RPMI8226 (cell line): ENCODE measurements at places on chromosomes 5 and 9.

DNA sequence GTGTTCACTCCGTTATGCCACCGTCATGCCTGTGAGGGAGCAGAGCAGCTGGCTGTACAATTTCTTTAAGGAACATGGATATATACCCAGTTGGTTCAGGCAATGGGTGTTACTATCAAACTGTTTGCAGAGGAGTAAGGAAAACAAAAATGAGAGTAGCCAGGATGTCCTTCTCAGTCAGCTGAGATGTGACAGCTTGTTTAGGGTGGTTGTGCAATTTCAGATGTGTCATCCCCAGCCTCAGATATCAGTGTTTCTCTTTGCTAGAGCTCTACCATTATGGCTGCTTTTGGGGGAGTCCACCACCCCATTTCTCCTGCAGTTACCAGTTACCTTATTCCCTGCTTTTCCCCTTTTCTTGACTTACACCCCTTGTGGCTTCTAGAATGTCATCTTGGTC lies 135.2 kb upstream of the SLC24A2 start:
- no peak for DNase-seq

GRCh38 chr5:35035271-35035670 lies 12.5 kb downstream of the AGXT2 start:
- no peak for DNase-seq

DNA sequence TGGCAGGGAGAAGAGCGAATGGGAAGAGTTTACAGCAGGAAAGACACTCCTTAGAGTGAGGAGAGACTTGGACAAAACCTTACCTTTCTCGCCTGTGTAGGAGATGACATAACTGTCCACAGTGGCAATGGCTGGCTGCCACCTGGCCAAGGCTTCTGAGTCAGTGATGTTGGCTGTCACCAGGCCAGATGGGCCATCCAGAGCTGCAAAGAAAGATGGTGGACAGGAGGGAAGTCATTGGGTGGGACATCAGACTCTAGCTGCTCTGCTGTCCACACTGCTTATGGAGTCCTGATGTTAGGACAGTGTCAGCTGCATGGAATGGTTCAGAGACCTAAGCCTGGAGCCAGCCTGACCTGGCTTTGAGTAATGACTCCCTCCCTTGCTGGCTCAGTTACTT lies 79.8 kb downstream of the TNC start:
- no peak for DNase-seq

- peak; percentile 19 for DNase-seq
These were observed 25.7 kb upstream of the RFK start for GRCh38 chr9:76419782-76420380.

DNA sequence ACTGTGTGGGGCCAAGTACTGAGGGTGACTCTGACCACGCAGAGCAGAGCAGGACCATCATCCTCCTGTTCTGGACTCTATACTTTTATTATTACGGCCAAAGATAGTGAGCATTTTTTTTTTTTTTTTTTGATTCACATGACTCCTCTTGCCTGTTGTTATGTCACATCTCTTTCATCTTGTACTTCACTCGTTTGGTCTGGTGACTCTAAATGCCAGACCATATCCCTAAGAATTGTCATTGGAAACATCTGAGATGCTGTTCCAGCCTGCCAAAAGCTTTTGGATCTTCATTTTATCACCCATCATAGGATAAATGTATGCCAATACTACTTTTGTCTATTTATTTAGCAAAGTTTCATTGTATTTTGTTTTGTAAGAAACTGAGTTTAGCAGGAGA lies 168.2 kb upstream of the RAI14 start:
- DNase-seq: no peak

- no peak for DNase-seq
These were observed 32.8 kb downstream of the SH3RF2 start for GRCh38 chr5:145968970-145969713.

DNA sequence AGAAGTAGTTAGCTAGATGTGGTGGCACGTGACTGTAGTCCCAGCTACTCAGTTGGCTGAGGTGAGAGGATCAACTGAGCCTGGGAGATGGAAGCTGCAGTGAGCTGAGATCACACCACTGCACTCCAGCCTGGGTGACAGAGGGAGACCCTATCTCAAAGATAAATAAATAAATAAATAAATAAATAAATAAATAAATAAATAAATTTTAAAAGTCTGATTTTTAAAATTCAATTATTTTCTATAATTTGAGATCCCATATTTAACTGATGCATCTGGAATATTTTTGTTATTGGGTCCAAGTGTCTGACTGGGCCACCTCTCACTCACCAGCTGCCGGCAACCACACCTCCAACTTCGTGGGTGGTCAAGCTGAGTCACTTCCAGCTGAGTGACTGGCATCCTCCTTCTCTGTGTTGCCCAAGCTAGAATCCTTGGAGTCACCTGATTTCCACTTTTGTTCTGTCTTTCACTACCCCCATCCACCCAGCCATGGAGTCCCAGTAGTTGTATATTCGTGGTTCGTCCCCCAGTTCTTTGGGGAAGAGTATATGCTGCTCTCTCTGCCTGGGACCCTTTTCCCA lies 70.9 kb downstream of the EGFLAM start:
- DNase-seq: no peak

DNA sequence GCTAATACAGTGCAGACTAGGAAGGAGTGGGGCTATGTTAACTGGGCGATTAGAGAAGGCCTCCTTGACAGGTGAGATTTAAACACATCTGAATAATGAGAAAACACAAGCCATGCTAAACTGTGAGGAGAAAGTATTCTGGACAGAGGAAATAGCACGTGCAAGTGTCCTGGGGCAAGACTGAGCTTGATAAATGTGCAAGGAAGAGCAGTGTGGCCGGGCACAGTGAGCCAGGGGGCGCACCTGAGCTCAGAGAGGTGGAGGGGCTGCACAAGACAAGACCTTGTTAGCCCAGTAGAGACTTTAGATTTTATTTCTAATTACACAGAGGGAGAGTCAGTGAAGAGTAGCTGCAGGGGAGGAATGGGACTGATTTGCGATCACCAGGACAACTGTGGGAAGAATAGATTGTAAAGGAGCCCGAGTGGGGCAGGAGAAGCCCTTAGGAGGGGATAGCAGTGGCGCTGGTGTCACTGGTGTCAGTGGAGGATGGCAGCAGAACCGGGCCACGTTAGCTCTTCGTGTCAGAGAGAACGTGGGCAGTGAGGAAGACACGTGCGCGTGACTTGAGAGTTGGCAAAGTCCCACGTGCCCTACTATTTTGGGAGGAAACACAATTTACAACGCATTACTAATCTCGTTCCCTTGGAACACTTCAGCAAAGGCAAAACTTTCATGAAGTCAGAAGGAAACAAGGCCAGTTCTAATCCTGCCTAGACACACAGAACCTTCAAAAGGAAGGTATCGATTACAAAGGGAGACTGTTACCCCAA lies 17.9 kb upstream of the C5orf47 start:
- no peak for DNase-seq

GRCh38 chr5:170104299-170104698 lies 1.4 kb upstream of the FOXI1 start:
- no peak for DNase-seq

DNA sequence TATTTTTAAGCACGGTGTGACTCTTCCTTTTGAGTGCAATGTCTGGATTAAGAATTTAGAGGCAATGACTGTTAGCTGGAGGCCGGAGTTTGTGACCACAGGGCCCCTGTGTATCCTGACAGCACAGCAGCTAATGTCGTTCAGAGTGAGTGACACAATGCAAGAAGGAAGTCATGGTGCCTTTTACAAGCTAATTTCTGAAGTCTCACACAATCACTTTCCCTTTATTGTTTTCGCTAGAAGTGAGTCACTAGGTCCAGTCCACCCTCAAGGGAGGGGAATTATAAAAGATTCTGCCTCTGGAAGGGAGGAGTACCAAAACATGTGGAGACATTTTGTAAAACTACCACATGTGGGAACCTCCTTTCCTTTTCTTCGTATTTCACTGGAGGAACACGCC lies 185.5 kb upstream of the FGF10 start:
- DNase-seq: no peak

DNA sequence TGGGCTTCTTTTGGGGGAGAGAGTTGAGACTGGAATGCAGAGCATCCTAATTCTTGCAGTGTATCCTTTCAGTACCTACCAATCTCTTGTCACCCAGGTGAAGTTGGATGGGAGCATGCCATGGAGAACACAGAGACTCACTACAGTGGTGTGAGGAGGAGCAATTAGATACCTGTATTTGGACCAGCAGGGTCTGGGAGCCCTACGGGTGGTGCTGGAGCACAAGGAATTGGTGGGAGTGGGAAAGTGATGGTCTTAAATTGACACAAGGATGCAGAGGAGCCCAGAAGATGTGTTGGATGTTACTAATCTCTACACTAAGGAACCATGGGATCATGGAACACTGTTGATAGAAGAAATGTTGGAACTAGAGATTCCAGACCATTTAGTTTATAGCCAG lies 212.7 kb downstream of the CHSY3 start:
- no peak for DNase-seq

GRCh38 chr9:131656356-131657036 lies 83.4 kb downstream of the RAPGEF1 start:
- peak; percentile 78 for DNase-seq

DNA sequence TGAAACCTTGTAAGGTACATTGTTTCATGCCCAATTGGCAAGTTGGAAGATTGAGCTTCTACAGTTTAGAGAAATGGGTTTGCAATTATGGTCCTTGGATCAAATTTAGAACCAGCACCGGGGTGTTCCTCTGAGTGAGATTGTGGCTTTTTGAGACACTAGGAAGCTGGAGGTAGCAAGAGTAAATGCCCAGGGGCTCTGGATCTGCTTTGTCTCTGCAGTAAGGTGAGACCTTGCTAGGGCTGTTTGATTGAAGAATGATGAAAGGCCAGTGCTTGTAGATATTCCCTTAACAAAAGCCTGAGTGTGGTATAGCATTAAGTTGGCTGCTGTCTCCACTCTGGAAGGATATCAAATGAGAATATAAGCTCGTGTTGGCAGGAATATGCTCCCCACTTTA lies 36.0 kb downstream of the WWC1 start:
- no peak for DNase-seq

- DNase-seq: no peak
These were observed 1.9 kb upstream of the MRPS2 start for GRCh38 chr9:135498381-135499126.

DNA sequence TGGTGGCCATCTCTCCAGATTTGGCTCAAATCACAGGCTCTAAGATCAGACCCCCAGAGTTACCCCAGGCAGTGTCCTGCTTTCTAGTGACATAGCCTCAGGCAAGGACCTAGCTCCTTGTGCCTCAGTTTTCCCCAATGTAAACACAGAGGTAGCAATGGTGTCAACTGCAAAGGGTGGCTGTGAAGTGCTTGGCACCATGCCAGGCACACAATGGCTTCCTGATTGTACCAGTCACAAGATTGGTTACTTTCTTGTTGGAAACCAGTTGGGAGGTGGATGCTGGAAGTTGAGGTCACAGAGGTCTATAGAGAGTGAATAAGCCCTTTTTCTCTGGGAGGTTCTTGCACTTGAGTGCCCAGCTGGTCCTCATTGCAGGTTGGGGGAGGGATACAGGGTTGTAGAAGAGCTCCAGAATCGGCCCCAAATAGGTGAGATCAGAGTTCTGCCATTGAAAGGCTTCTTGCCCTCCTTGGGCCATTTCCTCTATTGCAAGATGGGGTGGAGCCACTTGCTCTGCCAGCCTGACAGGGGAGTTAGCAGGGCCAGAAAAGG lies 2.3 kb downstream of the STKLD1 start:
- peak; percentile 47 for DNase-seq

GRCh38 chr9:38682713-38683112 lies 37.2 kb downstream of the FAM240B start:
- DNase-seq: no peak

DNA sequence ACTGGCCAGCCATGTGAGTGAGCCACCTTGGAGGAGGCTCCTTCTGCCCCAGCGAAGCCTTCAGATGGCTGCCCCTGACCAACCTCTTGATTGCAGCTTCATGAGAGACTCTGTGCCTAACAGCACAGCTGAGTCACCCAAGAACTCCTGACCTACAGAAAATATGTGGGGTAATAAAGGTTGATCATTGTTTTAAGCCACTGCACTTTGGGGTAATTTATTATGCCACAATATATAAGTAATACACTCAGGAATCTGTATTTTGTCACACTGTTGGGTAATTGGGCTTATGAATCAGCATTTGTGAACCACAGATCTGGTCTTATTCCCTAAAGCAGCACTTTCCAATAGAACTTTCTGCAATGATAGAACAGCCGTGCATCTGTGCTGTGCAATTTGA lies 24.4 kb upstream of the VDAC1 start:
- no peak for DNase-seq

- no peak for DNase-seq
These were observed 88.4 kb upstream of the WWC1 start for GRCh38 chr5:168202996-168203395.

DNA sequence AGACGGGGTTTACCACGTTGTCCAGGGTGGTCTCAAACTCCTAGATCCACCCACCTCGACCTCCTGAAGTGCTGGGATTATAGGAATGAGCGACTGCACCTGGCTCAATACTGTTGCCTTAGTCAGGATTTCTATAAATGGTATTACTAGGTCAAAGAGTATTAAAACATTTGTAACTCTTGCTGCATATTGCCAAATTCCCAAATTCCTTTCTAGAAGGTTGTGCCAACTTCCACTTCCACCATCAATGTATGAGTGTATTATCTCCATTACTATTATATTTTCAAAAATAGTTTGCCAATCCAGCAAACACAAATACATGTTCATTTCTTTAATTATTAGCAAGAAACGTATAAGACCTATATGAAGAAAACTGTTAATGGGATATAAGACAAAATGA lies 10.6 kb downstream of the PTGR1 start:
- no peak for DNase-seq

DNA sequence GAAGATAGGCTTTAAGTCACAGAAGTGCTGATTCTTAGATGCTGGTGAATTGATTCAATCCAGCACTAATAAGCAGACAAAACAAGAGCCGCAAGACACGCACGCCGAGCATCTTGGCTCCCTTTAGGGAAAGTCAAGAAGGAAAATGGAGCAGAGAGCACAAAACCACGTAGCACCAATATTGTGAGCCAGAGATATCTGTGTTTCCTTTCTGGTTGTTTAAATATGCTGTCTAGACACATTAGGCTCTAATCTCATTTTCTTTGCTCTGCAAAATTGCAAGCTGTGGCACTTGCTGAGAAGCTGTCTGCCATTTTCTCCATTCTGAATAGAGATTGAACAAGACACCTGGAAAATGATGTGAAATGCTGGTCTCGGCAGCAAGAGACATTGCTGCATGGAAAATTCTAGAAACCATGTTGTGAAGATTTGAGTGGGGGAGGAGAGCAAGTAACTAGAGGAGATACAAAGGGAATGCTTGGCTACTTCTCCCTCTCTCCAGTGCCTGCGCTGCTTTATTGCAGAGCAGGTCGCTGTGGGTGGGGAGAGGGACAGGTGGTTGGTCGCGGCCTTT lies 336.3 kb downstream of the MED10 start:
- DNase-seq: no peak
